ENCODE measurements at places on chromosomes 2 and 18.

DNA sequence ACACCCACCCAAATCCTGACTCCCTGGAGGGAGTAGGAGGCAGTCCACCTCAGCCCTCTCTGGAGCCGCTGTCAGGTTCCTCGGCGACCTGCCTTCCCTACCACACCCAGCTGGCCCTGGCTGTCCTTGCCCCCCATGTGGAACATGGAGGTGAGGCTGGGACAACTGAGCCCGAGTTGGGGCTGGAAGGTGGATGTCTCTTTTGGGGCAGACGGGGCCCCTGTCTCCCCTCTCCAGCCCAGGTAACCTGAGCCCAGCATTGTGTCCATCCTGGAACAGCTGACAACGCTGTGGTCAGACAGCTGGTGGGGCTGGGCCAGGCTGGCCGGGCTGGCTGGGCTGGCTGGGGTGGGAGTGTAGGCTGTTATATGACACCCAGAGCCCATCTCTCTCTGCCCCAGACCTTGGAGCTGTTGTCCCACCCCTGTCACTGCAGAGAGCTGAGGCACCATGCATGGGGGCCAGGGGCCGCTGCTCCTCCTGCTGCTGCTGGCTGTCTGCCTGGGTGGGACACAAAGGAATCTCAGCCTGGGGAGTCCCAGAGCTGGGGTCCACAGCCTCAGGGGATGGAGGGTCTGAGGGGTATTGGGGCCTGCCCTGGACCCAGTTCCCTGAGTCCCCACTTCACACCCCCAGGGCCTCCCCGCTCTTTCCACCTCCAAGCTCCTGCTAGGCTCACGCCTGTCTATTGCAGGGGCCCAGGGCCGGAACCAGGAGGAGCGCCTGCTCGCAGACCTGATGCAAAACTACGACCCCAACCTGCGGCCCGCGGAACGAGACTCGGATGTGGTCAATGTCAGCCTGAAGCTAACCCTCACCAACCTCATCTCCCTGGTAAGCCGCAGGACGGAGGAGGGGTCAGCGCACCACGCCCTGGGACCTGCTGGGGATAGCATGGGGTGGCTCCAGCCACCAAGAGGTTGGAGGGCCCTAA lies at the start of gene CHRNG:
Gene CHRNG (plus strand): TSS at position 395 of the 934 bp plus-strand sequence. CDS start 56 bp downstream, at position 451.
- no peak for DNase-seq

- DNase-seq: no peak
Observed at GRCh38 chr2:178666458-178666857, 140.8 kb downstream of the TTN start.

GRCh38 chr18:76448256-76449110 lies 46.6 kb downstream of the ZNF516 start:
- DNase-seq: no peak

DNA sequence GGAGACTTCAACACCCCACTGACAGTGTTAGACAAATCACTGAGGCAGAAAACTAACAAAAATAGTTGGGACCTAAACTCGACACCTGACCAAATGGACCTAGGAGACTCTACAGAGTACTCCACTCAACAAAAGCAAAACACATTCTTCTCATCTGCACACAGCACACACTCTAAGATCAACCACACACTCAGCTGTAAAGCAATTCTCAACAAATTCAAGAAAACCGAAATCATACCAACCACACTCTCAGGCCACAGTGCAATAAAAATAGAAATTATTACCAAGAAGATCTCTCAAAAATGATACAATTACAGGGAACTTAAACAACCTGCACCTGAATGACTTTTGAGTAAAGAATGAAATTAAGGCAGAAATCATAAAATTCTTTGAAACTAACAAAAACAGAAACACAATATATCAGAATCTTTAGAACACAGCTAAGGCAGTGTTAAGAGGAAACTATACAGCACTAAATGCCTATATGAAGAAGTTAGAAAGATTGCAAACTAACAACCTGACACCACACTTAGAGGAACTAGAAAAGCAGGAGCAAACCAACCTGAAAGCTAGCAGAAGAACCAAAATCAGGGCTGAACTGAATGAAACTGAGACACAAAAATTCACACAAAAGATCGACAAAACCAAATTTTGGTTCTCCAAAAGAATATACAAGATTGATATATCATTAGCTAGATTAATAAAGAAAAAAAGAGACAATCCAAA lies 46.3 kb downstream of the RTTN start:
- DNase-seq: no peak

GRCh38 chr2:240428245-240428644 lies 7.2 kb upstream of the GPC1 start:
- DNase-seq: no peak

DNA sequence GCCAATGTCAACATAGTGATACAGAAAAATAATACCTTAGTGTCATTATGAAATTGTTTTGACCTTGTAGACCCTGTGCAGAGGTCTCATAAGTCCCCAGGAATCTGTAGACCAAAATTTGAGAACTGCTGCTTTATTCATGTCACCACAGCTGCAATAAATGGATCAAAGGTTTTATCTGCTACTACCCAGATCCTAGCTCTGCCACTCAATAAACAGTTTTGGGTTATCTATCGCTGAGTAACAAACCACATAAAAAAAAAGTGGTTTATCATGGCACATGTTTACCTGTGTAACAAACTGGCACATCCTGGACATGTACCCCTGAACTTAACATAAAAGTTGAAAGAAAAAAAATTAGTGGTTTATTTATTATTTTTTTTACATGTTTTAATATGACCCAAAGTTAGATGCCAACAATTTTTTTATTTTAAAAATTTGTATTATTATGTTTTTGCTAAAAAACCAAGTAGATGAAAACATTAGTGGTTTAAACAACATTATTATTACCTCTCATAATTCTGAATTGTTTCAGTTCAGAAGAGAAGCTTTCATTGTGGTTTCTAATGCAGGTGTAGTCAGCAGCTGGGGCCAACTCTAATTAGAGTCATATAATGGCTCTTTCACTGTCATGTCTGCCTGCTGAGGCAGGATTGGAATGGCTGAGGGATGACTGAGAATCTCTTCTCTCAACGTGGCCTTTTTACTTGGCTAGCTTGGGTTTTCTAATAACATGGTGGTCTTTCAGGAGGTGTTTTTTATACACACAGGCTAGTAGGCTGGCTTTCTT lies 103.3 kb upstream of the SLC38A11 start:
- DNase-seq: no peak

Measured in fibroblast of upper back skin (primary cell).